ENCODE measurements at places on chromosomes 6 and 20.

- no peak for DNase-seq
These were observed 242.0 kb downstream of the TBXT start for GRCh38 chr6:165925474-165926156.

DNA sequence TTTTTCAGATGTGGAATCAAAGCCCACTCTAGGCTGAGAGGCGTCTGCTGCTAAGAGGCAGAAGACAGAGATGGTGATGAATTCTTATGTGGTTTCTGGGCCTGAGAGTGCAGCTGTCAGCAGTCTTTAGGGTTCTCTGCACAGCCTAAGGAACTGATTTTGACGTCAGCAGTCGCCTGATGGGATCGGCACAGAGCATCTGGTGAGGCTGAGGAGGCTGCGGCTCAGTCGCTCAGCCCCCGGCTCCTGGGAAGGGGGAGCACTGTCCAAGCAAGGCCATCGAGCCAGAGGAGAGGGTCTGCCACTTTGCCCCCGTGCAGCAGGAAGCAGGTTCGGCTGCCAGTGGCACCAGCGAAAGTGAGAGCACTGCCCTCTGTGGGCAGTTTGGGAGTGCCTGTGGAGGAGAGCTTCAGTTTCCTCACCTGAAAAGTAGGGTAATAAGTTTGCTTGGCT lies 92.5 kb downstream of the TCP11 start:
- DNase-seq, result peak; percentile 69

- DNase-seq, result no peak
These were observed 5.4 kb downstream of the FBXO30 start for GRCh38 chr6:145809211-145809610.

GRCh38 chr6:79750806-79751205 lies 119.7 kb downstream of the SH3BGRL2 start:
- DNase-seq, result no peak

GRCh38 chr6:32565511-32565910 lies 24.1 kb downstream of the HLA-DRB1 start:
- DNase-seq, result no peak

DNA sequence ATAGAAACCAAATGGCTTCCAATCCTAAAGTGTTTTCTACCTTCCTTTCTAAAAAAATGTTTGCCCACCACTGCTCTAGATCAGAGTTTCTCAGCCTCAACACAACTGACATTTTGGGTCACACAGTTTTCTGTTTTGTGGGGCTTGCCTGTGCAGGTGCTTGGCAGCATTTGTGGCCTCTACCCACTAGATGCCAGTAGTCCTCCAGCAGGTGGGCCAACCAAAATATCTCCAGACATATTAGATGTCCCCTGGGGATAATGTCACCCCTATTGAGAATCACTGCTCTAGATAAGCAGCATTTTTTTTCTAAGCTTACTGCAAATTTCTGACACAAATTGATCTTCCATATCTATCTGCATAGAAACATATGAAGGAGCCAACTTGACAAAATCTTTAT lies 26.3 kb upstream of the EPM2A start:
- no peak for DNase-seq

GRCh38 chr20:45392733-45393132 lies 14.6 kb upstream of the TP53TG5 start:
- no peak for DNase-seq

DNA sequence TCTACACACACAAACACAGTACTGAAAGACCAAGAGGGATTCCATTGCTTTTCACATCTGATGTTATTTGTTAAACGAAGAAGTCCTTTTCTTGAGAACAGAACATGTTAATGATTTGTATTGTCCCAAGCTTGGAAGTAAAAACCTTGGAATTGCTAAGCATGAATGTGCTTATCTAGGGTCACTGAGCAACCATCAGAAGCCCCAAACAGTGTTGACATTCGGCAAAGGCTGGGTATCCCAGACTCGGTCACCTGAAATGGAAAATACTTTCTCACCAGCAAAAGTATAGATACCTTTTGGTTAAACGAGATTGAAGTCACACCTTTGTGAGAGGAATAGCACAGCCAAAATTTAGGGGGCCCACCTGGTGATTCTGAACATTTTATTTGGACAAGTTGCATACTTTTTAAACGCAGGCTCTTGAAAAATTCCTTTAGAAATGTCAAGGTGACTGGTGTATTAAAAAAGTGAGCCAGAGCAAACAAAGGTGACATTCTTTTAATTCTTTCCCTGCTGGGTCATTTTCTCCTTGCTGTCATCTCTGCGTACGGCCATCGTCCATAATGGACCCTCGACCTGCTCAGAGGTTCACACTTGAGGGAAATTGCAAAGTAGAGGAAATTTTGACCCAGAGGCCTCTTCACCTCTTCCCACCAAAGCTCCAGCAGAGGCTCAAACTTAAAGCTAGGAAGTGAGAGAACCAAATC lies 95.8 kb upstream of the FOXA2 start:
- no peak for DNase-seq

- DNase-seq, result no peak
These were observed 51.5 kb downstream of the STK4 start for GRCh38 chr20:45017857-45018256.

- DNase-seq, result no peak
These were observed 61.9 kb downstream of the ZHX3 start for GRCh38 chr20:41255655-41256054.

DNA sequence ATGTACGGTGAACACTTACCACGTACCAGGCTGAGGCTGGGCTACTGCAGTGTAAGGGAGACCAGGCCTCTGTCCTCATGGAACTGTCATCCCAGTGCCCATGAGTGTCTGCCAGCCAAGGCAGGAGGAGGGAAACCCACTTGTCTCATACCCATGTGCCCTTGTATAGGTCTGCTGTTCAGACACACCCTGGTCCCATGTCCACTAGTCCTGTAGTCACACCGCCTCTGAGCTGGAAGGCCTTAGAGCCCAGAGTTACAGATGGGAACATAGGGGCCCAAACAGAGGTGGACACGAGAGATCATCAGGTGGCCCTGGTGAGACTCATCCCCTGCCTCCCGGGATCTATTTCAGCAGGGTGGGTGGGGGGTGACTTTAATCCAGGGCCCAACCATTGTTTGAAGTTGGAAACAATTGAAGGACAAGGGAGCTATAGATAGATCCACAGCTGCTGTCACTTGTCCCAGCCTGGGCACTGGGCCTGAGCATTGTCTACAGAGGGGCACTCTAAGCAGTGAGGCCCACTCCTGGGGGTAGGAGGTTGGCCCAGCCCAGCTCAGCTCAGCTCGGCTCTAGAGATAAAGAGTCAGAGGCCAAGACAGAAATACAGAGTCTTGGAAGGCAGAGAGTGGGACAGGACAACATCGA lies 14.6 kb downstream of the MYH7B start:
- DNase-seq, result peak; percentile 52

GRCh38 chr6:35149891-35150566 lies 8.9 kb upstream of the TCP11 start:
- no peak for DNase-seq

GRCh38 chr6:39696986-39697788 lies 28.0 kb downstream of the KIF6 start:
- DNase-seq, result no peak

DNA sequence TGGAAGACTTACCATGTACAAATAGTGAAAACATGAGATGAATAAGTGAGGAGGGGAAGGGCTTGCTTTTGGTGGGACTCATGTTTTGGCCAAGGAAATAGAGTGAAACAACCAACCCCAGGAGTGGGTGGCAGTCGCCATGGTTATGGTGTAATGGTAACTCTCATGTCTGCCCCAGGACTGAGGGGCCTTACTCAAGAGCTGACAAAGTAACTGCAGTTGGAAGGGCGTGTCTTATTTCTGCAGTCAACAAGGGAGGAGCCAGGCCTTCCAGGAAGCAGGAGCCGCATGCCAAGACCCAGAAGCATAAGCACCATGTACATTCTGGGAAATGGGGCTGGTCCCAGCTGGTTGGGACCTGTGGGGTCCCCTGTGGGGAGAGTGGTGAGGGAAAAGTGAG lies 108.5 kb downstream of the UNC5CL start:
- no peak for DNase-seq

DNA sequence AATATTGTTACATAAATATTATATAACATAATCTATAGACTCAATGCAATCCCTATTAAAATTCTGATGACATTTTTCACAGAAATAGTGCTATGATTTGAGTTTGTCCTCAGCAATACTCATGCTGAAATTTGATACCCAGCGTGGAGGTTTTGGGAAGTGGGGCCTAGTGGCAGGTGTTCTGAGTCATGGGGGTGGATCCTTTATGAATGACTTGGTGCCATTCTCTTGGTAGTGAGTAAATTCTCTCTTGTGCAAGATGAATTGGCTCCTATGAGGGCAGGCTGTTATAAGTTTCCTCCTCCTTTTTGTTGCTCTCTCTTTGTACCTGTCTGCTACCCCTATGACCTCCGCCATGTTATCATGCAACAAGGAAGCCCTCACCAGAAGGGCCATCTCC lies 65.8 kb downstream of the SHPRH start:
- no peak for DNase-seq

GRCh38 chr6:161444464-161444863 lies 170.6 kb upstream of the AGPAT4 start:
- DNase-seq, result peak; percentile 52

DNA sequence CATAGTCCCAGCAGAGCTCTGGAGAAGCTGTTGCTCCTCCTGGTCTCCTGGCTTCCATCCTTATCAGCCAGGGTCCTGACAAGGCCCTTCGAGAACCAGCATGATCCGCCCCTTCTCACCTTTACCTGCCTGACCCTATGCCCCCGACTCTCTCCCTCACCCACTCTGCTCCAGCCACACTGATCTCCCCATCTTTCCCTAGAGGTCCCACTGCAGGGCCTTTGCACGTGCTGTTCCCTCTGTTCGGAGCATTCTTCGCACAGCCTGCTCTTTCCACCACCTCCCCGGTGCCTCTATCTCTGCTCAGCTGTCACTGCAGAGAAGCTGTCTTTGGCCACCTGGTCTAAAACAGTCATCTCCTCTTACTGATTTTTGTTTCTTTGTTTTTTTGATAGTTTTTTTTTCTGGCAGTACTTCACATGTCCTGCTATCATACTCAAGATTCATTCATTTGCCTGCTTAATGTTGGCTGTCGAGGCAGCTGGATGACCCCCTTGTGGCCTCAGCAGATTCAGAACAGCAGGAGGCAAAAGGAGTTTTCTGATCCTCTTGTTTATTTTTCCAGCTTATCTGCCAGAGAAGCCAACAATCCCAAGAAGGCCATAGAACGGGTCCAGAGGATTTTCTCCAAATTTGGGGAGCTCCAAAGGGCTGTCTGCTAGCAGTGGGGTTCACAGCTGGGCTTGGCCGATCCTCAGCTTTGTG lies 1.6 kb upstream of the PTGIS start:
- no peak for DNase-seq

GRCh38 chr6:14766391-14766994 lies 479.4 kb upstream of the JARID2 start:
- no peak for DNase-seq

DNA sequence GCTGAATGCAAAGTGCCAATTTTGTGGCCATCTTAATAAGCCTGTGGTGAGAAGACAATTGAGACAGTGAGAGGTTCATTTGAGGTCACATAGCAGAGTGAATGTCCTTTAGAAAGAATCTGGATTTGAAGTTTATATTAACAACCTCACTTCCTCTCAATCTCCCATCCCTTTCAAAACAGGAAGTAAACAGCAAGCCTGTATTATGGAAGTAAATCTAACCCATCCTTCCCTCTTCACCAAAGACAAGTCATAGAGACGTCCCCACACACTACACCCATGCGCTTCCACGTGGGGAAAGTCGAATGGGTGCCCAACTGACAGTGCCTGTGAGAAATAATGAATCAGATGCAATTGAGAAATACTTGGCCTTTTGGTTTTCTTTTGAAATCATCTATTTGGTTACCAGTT lies 28.8 kb upstream of the CCND3 start:
- no peak for DNase-seq

DNA sequence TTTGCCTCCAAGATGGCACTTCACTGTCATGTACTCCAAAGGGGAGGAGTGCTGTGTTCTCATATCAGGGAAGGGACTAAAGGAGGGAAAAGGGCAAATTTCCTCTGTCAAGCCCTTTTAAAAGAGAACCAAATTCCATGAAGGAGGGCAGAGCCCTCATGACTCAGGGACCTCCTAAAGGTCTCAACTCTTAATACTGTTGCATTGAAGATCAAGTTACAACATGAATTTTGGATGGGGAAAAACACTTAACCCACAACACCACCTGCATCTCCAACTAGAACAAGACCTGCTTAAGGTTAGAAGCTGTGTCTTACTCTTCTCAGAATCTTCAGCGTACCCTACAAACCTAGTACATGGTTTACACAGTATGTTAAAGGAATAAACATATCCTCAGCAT lies 23.7 kb upstream of the FBXO30 start:
- DNase-seq, result no peak

DNA sequence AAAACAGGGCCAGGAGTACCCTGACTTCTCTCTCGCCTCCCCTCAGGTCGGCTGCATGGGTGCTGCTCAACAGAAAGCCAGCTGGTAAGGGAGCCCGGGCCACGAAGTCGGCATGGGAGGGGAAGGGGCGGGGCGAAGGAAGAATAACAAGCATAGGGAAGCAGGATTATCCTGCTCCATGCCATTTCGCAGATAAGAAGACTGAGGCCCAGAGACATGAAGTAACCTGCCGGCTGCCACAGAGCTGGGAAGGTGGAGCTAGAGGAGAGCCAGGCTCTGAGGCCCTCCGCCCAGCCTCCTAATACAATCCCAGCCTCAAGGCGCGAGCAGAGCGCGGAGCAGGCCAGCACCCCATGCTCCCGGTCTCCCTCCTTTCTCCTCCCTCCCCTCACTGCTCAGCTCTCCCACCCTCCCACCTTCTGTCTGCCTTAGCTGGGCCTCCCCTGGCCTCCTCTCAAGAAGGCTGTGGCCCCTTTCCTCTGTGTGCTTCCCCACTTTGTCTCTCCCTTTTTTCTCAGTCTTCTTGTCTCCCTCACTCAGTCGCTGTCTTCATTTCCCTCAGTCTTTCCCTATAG lies 13.2 kb upstream of the HMGA1 start:
- no peak for DNase-seq

- DNase-seq, result no peak
These were observed 79.0 kb downstream of the ANKEF1 start for GRCh38 chr20:10113746-10114145.

DNA sequence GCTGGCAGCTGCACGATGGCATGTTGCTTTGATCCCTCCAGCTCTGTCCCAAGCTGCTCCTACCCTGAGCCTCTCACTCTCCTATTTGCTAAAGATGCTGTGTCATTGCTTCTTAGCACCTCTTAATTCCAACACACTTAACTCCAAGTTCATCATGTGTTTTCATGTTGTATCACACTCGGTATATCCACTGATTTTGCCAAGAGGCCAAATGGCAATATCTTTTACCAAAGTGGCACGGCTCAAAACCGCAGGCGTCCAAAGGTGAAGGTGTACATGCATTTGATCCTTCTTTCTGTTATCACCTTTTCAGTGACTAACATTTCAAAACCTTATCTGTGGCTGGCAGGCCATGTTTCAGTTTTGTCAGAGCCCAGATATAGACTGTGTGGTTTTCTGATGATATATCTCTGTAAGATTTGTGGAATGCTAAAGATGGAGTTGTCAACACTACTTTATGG lies 217.0 kb downstream of the TBX18 start:
- DNase-seq, result no peak

DNA sequence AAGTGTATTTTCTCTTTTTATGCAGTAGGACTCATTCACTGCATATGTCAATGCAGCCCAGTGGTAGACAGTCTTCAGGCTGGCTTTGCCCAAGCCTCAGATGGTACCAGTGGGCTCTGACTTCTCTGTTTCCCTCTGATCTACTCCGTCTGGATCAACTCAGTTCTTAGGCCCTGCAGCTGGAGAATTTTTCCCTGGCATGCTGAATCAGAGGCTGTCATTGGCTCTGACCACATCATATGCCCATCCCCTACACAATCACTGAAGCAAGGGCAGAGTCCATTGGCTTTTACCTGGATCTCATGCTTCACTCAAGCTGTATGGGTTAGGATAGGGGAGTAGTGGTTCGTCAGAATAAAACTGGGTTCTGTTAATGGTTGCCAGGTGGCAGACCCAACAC lies 57.8 kb downstream of the KIZ start:
- DNase-seq, result no peak

Measured in nucleus accumbens (tissue), 56 donors.